CD4-positive, alpha-beta T cell treated with Interleukin-4 for 1 hour (primary cell): ENCODE measurements at places on chromosomes 3 and 15.

DNA sequence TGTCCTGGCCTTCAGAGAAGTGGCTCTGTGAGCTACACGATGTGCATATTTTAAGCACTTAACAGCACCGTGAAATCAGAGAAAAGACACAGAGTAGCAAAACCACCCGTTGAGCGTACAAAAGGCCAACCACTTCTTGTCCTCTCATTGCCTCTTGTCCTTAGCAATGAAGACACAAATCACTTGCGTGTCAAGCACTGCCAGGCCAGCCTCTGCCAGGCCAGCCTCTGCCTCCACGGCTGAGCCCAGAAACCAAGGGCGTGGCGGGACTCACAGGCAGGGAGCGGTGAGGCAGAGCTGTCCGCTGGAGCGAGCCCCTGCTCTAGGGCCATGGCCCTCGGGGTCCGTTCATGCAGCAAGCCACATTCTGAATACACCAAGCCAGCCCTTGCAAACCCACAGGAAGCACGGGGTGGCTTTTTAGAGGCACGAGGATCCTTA is 4.0 kb downstream of the MUC4 start:
- no peak for DNase-seq

DNA sequence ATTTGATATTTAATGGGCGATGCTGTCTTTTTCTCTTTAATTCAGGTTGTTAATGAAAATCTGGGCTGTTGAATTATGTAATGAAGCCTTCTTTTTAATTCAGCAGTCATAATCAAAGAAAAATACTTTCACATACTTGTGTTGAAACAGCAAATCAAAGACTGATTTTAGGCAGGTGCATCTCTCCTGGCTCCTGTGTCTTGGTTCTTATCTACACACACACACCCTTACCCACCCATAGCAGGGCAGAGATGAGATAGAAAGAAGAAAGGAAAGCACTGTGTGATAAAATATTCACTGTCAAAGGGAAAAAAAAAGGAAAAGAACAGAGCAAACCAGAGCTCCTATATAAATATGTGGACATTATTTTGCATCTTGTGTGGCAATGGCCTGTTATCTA is 130.6 kb upstream of the CGNL1 start:
- no peak for DNase-seq

DNA sequence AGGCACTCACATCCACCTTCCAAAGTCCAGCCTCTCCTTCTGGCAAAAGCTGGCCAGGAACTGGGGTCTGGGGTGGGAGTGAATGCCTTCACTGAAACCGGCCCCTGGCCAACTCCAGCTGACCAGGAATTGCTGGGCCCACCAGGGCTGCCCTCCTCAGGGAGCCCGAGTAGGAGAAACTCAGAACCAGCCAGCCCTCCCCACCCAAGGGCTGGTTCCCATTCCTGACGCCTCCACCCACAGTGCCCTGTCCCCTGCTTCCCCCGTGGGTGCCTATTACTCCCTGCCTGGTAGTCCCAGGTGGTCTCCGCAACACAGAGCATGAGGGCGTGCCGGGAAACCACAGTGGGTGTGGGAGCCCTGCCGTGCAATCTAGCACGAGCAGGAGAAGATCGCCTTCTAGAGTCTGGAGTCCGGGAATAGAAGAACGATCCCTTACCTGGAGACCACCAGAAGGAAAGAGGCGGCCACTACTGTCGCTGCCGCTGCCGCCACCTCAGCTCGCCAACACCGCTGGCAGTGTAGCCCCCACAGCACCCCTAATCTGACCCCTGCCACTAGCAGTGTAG is 178.8 kb downstream of the POTEB3 start:
- DNase-seq: no peak

- DNase-seq: no peak
These were observed 5.8 kb downstream of the OXNAD1 start for GRCh38 chr3:16270855-16271254.

DNA sequence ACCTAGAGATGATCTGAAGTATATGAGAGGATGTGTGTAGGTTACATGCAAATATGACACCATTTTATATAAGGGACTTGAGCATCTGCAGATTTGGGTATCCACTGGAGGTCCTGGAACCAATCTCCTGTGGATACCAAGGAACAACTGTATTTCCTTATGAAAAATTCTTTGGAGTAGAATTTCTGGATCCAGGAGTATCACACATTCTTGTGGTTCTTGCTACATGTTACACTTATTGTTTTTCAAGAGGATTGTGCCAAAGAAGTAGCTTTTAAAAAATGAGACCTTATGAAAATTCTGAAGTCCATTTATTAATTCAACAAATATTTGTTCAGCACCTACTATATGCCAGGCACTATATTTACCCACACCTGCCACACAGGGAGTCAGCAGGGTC is 15.7 kb upstream of the TBC1D23 start:
- no peak for DNase-seq

GRCh38 chr15:77461486-77461885 is 40.8 kb downstream of the HMG20A start:
- DNase-seq: no peak

GRCh38 chr3:104126463-104126862 is 1240.2 kb upstream of the ALCAM start:
- no peak for DNase-seq
